ENCODE measurements at places on chromosomes 6 and 20.

GRCh38 chr6:34226066-34226465 is 10.6 kb upstream of the HMGA1 start:
- no peak for DNase-seq

- no peak for DNase-seq
These were observed 33.8 kb downstream of the SERPINB6 start for GRCh38 chr6:2937627-2938003.

GRCh38 chr6:13511913-13512717 is 24.7 kb upstream of the GFOD1 start:
- no peak for DNase-seq

- DNase-seq, result no peak
These were observed 125.6 kb downstream of the BANF2 start for GRCh38 chr20:17825252-17825959.

GRCh38 chr6:4316867-4317400 is 181.6 kb upstream of the ECI2 start:
- DNase-seq, result peak; percentile 29

- DNase-seq, result no peak
These were observed 46.2 kb downstream of the BACH2 start for GRCh38 chr6:90250405-90250804.

DNA sequence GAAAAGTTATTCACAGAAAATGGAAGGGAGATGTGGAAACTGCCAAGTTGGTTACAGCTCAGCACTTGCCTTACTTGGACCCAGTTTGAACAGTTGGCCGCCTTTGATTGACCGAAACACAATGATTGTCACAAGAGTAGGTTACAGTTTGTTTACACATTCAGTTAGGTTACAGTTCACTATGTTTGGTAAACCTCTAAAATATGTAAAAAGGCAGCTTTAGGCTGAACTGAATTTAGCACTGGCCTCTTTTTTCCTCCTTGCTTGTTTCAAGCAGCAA is 116.2 kb downstream of the OLIG3 start:
- DNase-seq, result no peak

GRCh38 chr6:150978624-150979023 is 113.1 kb downstream of the MTHFD1L start:
- DNase-seq, result no peak

DNA sequence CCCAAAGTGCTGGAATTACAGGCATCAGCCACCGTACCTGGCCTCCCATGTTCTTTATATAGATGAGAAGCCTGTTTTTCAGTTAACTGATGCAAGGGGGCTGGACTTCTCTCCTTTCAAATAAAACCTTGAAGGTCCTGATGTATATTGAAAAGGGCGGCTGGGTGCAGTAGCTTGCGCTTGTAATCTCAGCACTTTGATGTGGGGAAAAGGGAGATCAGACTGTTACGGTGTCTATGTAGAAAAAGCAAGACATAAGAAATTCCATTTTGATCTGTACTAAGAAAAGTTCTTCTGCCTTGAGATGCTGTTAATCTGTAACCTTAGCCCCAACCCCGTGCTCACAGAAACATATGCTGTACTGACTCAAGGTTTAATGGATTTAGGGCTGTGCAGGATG is 16.1 kb upstream of the SAMHD1 start:
- no peak for DNase-seq

DNA sequence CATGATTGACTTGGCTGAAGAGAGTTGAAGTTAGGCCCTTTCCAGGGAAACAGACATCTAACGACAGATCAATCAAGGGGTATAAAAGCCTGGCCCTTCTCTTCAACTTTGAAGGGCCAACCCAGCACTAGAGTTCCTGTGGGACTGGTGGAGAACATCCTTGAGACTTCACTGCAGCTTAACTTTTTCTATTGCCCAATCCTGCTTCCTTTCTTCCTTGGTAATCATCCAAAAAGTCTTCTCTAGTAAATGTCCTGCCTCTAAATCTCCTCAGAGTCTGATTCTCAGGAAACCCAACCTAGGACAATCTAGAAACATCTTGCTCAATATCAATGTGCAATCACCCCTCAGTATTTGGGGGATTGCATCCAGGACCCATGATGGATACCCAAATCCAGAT is 1.9 kb downstream of the MKKS start:
- DNase-seq, result no peak

DNA sequence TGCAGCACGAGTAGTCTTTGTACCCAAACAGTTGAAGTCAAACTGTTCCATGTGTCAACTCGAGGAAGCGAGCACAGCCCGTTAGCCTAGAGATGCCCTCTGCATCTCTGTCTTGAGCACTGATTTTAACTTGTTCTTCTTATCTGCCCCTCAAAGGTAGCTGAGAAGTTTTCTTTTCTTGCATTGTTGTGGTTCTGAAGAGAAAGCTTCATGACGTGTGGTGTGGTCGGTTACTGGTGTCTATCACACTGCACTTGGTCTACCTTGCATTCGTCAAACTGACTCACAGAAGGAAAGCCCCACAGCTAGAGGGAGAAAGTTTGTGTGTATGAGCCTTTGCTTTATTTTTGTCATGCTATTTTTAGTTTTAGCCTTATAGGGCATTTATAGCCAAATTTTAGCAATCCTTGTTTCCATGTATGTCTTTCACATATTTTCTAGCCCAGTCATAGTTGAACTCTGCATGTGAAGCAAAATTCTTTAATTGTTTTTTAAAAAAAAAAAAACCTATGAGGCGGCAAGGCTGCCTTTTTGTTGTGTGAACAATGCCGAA is 115.1 kb downstream of the JAG1 start:
- DNase-seq, result no peak

GRCh38 chr20:49701241-49701790 is 12.4 kb downstream of the B4GALT5 start:
- peak; percentile 41 for DNase-seq

DNA sequence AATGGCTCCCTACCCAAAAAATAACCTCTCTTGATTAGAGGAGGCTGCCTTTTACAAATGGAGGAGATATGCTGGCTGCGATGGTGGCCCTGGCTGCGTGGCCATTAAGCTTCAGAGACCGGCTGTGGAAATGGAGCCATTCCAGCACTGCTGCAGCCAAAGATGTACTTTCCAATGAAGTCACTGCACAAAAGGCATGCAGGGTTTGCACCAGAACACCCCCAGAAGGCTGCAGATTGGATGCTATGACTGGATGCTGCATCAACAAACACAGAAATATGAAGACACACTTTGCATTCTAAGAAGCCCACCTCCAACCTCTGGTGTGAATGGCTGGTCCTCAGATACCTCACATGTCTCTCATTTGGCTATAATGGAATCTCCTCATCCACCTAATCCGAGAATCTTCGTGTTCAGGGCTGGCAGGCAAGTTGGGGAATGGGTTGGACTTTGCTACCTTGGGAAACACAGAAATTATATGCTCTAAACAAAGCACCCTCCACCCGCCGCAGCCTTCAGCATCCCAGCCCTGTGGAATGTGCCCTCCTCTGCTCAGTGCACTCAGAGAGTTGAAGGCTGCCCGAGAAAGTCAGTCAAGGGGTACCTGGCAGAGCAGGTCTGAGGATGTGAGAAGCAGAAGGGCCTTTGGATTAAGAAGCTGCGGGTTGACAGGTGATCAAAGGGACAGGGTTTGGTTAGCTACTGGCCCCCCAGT is 35.3 kb downstream of the APCDD1L start:
- DNase-seq, result no peak

- no peak for DNase-seq
These were observed 6.8 kb downstream of the ADNP start for GRCh38 chr20:50924261-50924920.

DNA sequence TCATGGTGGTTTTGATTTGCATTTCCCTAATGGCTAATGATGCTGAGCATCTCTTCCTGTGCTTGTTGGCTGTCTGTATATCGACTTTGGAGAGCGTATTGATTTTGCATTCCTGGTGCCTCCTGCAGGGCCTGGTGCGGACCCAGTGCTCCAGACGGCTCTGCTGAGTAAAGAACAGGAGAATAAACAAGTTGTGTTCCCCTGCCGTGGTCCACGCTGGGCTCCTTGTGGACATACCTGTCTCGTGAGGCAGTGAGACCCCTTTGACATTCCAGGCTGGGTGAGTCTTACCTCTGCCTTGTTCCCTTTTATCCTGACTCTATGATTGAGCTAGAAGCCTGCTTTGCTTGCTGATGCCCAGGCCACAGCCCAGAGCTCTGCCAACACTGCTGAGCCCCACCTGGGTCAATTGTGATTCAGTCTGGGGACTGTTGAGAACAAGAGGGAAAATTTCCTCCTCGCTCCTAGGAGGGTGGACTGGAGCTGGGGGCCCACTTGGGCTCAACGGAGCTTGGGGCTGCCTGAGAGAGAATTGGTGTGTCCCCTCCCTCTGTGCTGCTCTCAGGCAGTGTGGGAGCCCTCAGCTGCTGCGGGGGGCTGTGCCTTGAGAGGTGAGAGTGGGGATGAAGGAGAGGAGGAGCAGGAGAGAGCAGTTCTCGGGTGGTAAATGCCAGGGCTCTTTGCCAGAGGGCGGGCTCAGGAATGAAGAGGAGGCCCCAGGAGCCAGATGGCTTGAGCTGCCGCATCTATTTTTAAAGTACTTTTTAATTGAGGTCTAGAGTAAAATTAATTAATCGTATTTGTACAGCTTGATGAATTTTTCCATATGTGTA is 43.7 kb upstream of the PMEPA1 start:
- no peak for DNase-seq

GRCh38 chr20:5691918-5692618 is 58.1 kb upstream of the SHLD1 start:
- DNase-seq, result no peak

DNA sequence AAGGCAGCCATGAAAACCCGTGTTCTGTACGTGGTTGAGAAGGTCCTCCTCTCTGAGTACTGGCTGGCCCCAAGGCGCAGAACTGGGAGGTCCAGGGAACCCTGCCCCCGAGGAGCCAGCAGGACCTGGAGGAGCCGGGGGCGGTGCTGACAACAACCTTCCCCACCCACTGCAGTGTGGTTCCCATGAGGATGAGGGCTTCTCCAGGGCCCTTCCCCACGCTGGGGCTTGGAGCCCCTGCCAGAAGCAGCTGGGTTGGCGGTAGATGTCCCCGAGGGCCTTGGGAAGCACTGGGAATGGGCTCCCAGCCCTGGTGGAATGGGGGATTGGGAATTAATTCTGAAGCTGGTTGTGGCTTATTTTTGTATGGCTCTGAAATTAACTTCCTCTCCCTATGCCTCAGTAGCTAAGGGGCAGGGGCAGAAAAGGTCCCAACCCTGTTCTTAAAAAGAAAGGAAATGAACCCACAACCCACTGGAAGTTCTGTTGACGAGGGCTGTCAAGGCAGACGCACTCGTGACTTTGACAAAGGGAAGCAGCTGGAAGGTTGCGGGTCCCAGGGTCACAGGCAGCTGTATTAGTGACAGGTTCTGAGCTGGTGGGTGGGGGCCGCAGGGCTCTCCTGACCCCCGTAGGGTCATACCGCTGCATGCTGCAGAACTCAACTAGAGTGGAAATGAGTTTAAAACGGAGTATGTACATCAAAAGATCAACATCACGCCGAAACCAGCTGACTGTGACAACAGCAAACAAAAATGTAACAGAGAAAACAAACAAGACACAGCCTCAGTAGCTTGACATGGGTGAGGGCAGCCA is 13.9 kb upstream of the HELZ2 start:
- DNase-seq, result no peak

GRCh38 chr20:46126440-46127056 is 8.4 kb downstream of the CD40 start:
- DNase-seq, result no peak

DNA sequence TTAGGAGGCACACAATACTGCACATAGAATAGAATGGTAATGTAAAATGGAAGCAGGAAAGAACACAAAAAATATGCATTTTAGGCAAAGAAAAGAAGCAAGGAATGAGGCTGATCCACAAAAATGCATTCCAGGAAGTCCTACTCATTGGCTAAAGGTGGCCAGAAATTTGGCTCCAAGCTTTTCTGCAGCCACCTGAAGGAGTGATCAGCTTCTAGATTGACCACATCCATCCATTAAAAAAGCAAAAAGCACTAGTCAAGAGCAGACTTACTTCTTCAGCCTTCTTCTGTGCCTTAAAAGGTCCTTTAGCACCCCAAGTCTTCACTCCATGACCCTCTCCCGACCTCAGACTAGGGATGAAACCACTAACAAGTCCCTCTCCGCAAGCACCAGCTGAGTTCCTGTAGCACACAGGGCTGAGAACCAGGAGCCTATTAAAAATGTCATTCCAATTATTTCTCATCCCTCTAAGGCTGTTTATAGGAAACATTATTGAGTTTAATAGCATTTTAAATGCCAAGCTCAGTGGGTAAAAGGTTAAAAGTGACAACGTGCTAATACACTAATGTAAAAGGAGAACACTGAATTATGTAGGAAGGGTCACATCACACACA is 36.5 kb downstream of the TRAM2 start:
- DNase-seq, result no peak

DNA sequence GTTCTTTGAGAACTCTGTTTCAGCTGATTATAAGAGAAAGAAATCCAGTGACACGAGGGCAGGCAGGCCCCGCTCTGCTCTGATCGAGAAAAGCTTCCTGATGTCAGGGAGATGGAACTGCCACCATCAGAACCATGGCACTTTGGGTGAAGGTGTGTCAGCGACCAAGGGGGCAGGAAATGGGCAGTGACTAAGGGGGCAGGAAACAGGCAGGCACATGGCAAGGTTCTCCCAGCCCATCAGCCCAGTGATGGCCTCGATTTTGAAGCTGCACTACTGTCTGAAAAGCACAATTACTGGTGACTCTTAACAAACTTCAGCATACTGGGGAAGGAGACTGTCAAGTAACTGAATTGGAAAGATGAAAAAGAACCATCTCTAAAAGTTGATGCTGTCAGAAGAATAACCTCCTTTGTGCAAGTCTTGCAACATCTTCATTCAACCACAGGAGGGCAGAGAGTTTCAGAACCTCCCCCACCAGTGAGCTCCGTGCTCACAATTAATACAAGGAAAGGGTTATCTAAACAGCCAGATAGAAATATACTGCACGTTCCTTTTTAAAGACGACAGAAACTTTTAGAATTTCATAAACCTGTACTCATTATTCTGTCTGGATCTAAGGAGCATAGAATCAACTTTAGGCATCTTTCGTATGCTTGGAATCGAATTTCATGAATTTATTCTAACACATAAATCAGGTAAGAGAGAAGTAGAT is 39.1 kb downstream of the TMX4 start:
- DNase-seq, result peak; percentile 31

DNA sequence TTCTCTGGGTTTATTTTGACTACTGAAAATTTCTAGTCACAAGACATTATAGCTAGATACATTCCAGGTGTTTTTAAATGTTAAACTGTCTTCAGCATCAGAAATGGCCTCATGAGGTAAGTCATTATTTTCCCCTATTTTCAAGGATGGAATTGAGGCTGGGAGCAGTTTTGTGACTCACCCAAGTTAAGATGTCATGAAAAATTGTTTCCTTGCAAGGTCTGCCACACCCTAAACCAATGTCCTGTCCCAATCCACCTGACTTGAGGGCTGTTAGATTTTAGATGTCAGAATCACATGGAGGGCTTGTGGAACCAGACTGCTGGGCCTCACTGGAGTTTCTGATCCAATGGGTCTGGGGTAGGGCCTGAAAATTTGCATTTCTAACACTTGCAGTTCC is 16.9 kb downstream of the SLC22A3 start:
- DNase-seq, result no peak

- no peak for DNase-seq
These were observed 24.7 kb downstream of the PTGIS start for GRCh38 chr20:49543071-49543857.

GRCh38 chr20:32135983-32136515 is 26.5 kb downstream of the TM9SF4 start:
- no peak for DNase-seq
